Cortex of kidney (tissue), 1 donor: ENCODE measurements at places on chromosomes 3 and 15.

- no peak for DNase-seq
Measured at GRCh38 chr15:38648121-38648843, 83.7 kb upstream of the RASGRP1 start.

- DNase-seq = no peak
Measured at GRCh38 chr15:54803134-54803808, 393.5 kb downstream of the RSL24D1 start.

- no peak for DNase-seq
Measured at GRCh38 chr3:183560607-183561006, 5.1 kb upstream of the KLHL6 start.

DNA sequence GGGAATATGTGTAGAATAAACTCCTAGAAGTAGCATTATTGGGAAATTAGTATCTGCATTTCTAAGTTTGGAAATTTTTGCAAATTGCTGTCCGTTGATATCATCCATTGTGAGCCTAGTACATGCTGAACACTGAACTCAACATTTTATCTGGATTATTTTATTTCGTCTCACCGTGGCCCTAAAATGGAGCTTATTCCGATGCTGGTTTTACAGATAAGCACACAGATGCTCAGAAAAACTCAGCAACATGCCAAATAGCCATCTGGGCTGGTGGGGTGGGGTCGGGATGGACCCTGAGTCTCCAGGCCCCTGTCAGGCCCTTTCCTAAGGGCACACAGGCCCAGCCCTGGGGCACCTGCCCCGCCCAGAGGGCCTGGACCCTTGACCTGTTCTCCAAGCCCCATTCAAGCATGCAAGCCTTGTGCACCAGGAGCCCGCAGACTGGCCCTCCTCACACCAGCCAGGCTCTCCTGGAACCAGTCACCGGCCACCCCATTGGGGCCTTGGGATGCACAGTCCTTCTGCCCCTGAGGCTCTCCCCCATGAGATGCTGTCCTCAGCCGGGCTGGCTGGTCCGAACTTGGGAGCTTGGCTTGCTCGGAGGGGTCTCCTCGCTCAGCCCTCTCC, 20.7 kb upstream of the KLF13 start:
- no peak for DNase-seq

- DNase-seq = no peak
Measured at GRCh38 chr3:64021922-64022321, 1.4 kb downstream of the PSMD6 start.

DNA sequence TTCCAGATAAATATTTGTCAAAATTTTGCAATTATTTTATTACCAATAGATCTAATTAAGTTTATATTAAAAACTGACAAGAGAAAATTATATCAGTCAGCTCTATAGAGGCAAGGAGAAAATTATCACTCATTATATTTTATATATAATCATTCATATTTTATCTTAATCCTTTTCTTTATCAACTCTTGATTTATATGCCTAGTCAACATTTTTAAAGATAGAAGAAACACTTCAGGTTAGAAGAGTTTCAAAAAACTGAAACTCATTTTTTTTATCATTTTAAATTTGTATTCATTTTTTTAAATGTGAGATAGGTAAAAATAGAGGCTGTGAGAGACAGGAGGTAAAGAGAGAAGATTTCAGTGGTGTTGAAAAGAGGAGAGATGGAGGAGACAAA, 217.3 kb upstream of the P2RY1 start:
- DNase-seq = no peak

- no peak for DNase-seq
Measured at GRCh38 chr3:127488141-127488672, 102.3 kb downstream of the TPRA1 start.

DNA sequence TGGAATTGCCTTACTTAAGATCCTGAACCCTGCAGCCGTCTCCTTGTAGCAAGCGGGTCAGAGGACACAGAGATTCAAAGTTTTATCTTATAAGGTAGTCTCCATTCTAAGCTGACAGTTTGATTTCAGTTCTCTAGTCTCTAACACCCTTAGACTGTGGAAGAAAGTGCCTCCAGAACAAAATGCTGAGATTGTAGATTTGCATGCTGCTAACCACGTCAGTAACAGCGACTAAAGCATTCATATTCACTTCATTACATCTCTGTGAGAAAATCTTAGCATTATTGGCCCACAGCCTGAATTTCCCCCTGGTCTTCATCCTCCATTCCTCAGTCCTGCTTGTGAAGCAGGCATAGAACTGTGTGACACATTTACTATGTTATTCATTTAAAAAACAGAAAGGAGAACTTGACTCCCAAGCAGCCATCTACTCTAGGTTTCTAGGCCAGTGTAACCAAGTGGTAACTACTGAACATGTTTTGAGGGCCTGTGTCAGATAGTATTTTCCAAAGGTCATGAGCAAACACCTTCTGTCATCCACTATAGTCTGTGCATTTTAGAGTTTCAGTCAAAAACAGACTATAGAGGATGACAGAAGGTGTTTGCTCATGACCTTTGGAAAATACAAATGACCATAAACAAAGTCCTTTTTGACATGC, 27.4 kb downstream of the ARIH2 start:
- no peak for DNase-seq

GRCh38 chr15:36218991-36219390, 360.4 kb upstream of the CDIN1 start:
- no peak for DNase-seq

- DNase-seq = no peak
Measured at GRCh38 chr3:12658593-12659058, 5.3 kb downstream of the RAF1 start.

GRCh38 chr15:77029166-77030047, 34.5 kb downstream of the PSTPIP1 start:
- DNase-seq = no peak

- DNase-seq = no peak
Measured at GRCh38 chr3:141643391-141643790, 94.7 kb upstream of the RNF7 start.

DNA sequence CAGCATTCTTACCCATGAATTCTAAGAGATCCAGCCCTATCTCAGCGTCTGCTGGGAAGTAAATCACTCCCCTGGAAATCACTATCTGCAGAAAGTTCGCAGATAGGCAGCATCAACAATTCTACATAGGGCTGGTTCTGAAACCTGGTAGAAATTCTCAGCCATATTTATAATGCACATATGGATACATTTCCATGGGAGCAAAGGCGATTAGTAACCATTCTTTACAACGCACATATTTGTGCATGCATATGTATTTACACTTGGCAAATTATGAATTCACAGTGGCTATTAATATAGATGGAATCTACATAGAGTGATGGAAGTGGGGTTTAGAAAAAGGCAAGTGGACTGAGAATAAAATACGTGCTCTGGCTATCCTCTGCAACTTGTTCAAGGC, 128.0 kb upstream of the FOXB1 start:
- DNase-seq = no peak

DNA sequence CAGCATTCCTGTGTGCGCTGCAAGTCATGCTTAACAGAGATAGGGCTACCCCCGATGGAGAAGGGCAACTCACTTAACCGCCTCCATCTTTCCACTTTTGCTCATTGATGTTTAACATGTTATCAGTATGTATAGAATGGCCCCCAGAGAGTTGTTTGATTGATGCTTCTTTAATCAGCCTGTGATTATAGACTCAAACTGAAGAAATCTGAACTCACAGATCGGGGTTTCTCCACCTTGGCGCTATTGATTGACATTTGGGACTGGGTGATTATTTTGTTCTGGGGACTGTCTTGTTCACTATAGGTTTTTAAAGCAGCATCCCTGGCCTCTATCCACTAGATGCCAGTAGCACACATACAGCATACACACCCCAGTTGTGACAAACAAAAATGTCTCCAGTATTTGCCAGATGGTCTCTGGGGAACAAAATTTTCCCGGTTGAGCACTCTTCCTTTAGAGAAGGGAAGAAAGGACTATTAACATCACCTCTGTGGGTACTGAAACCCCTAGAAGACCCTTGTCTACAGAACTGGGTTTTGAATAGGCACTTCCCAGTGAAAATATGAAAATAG, 54.4 kb downstream of the LARS2 start:
- no peak for DNase-seq

GRCh38 chr3:46960081-46960701, 16.4 kb downstream of the CCDC12 start:
- DNase-seq = no peak

GRCh38 chr3:43723121-43723734, 32.5 kb downstream of the ABHD5 start:
- DNase-seq = no peak

- DNase-seq = no peak
Measured at GRCh38 chr3:147387885-147388699, 18.3 kb downstream of the ZIC4 start.

DNA sequence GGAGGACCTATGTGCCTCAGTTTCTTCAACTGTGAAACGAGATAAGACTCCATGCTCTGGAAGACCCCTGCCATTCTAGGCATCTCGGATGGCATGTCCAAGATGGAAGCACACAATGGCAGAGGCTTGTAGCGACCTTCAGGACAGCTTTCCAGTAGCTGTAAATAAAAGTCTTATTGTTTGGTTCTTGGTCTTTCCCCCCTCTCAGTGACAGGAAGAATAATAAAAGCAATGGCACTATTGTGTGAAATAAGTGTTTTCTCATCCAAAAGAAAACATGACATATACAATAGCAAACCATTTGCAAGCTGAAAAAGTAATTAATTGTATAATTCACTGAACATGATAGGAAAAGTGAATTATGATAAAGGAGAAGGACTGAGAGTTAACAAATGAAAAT, 32.5 kb upstream of the CD47 start:
- DNase-seq = no peak

DNA sequence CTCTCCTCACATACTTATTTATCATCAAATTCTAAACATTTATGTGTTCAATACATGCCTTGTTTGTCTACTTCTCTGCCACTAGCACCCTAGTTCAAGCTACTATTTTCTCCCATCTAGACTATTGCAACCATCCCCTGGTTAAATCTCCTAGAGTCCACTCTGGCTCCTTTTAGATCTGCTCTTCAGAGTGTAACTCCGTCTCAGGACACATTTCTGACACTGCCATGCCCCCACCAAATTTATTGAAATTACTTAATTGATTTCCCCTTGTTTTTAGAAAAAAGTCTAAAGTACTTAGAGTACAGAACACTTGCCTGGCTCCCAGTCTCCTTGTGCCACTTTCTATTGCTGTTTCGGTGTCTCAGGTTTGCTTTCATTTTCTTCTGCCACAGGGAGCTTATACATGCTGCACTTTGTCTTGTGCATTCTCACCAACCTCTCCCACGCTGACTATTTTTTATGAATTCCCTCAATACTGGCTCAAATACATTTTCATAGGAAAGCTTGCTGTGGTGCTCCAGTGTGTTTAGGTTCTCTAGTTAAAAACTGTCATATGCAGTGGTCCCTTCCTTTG, 792.3 kb downstream of the DIPK2A start:
- DNase-seq = no peak

- no peak for DNase-seq
Measured at GRCh38 chr3:157794771-157795170, 291.6 kb upstream of the VEPH1 start.

- no peak for DNase-seq
Measured at GRCh38 chr3:155730843-155731242, 14.0 kb downstream of the PLCH1 start.

GRCh38 chr15:77021803-77022381, 27.0 kb downstream of the PSTPIP1 start:
- DNase-seq = no peak

- DNase-seq = no peak
Measured at GRCh38 chr3:122898298-122898697, 103.4 kb downstream of the SLC49A4 start.

GRCh38 chr15:48493763-48494225, 151.7 kb downstream of the FBN1 start:
- no peak for DNase-seq

DNA sequence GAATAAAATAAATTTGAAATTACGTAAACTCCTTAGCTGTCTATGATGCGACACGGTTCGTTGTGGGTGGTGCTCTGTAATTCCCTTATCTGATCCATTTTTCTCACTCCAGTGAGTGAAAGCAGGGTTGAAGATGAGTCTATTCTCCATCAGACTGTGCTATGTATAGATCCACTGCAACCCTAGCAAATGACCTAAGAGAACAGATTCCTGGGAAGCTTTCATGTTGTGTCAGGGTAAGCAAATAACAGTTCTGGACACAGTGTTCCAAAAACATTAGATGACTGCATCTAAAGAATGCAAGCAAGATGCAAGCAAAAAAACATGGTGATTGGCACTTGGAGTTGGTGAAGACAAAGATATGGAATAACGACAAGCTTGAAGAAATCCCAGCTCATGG, 239.3 kb downstream of the SLC9A9 start:
- no peak for DNase-seq

DNA sequence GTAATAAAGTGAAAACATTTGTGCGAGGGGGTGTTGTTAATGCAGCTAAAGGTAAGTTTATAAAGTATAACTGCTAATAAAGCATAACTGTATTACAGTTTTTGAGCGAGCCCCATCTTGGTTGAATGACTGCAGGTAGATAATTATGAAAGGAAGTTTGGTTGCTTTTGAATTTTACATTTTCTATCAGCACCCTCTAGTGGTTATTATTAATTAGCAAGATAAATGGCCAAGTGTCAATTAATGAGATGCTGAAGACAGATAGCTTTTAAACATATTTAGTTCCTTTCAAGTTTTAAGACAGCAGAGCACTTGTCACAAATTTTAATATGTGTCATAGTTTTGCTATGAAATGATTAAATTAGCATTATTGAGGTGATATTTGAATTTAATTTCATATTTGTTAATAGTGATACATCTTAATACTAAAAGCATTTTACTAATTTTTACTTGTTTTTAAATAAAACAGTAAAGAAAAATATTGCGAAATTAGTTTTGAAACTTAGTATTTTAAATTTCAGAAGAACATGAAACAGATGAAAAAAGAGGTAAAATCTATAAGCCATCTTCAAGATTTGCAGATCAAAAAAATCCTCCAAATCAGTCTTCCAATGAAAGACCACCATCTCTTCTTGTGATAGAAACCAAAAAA, 15.1 kb downstream of the U2SURP start:
- DNase-seq = no peak

GRCh38 chr3:148331081-148331846, 366.4 kb upstream of the AGTR1 start:
- DNase-seq = no peak

DNA sequence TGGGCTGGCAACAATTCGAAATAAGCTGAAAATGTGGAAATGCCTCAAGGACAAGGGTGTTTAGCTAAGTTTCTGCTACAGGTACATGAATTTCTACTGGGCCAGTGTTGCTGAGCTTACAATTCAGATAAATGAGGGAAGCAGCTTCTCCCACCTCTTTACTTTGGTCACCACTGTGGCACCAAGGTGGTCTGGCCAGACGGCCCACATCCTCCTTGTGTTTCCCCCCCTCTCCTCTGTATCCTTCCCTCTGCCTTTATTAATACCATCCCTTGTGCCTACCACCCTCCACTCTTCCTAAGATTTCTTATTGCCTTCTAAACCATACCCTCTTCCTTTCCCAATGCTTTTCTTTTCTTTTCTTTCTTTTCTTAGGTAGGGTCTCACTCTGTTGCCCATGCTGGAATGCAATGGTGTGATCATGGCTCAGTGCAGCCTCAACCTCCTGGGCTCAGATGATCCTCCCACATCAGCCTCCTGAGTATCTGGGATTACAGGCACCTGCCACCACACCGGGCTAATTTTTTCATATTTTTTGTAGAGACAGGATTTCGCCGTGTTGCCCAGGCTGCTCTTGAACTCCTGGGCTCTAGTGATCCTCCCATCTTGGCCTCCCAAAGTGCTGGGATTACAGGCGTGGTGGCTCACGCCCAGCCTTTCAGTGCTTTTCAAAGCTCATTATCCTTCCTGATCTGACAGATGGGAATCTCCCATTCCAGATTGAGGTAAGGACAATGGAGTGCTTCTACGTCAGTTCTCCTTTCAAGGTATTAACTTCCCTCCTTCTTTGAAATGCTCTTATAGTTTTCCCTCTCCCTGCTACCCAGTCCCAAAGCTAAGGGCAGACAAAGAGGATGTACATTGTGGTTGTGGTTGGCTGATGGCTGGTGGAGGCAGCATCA, 14.8 kb downstream of the ANXA2 start:
- DNase-seq = no peak
